Activated CD4-positive, alpha-beta T cell treated with anti-CD3 and anti-CD28 coated beads for 1 hour (primary cell): ENCODE measurements at places on chromosomes 4 and X.

DNA sequence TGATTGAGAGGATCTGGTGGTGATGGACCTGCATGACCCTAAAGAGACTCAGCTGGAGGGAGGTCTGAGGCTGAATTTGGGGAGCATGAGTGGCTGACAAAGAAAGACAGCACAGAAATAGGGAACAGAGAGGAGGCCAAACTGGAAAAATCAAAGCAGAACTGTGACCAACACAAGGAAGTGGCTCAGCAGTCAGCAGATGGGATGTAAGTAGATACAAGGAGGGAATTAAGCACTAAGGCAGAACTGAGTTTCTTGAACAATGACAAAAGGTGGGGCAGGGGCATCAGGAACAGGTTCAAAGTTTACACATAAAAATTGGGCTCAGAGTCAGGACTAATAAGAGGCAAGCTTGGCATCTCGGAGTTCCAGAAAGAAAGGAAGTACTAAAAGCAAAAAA is 144.3 kb upstream of the KLF3 start:
- DNase-seq = no peak

GRCh38 chr4:66842026-66842723 is 703.1 kb downstream of the CENPC start:
- no peak for DNase-seq

DNA sequence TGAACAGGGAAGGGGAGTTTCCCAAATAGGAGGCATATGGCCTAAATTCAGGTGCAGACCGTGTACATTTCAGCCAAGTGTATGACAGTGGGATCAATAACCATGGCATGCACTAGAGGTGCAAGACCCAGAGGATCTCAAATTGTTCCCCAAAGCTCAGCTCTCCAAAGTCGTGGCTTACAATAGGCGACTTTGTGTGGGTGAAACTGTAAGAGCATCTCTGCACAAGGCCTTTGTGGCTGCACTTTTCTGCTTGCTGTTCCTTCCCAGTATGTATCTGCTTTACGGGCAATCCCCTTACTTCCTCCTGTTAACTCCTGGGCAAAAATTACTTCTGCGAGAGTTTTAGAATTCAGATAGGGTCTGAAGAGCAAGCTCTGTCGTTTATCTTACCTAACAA is 518.3 kb upstream of the ZFP42 start:
- DNase-seq = no peak

DNA sequence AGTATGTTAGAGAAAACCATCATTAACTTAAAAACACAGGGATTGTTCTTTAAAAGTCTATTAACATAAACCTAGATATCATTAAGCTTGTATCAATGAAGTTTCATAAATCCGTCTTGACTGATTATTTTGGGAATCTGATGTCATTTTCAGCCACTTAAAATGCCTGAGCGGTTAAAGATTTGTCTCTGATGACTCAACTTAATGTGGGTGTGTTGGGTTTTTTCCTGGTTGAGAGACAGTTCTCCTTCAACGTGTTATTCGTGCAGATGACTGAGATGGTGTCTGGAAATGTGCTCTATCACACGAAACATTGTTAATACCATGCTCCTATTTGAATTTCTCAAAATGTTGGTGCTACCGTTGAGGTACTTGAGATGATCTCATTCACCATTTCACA is 227.3 kb upstream of the TENM3 start:
- DNase-seq = no peak

GRCh38 chr4:110096405-110096804 is 102.0 kb downstream of the ELOVL6 start:
- no peak for DNase-seq

- DNase-seq = no peak
Measured at GRCh38 chr4:85955620-85956292, 404.1 kb downstream of the MAPK10 start.

GRCh38 chrX:37302569-37302968 is 46.6 kb upstream of the PRRG1 start:
- DNase-seq = no peak

GRCh38 chrX:45842926-45843315 is 642.2 kb upstream of the DIPK2B start:
- DNase-seq = no peak

GRCh38 chr4:8537041-8537461 is 43.1 kb upstream of the GPR78 start:
- DNase-seq = no peak

GRCh38 chrX:37627602-37628001 is 56.1 kb downstream of the LANCL3 start:
- DNase-seq = no peak

- DNase-seq = no peak
Measured at GRCh38 chr4:36173905-36174304, 70.4 kb downstream of the ARAP2 start.

GRCh38 chr4:11700751-11701226 is 272.1 kb upstream of the HS3ST1 start:
- no peak for DNase-seq

DNA sequence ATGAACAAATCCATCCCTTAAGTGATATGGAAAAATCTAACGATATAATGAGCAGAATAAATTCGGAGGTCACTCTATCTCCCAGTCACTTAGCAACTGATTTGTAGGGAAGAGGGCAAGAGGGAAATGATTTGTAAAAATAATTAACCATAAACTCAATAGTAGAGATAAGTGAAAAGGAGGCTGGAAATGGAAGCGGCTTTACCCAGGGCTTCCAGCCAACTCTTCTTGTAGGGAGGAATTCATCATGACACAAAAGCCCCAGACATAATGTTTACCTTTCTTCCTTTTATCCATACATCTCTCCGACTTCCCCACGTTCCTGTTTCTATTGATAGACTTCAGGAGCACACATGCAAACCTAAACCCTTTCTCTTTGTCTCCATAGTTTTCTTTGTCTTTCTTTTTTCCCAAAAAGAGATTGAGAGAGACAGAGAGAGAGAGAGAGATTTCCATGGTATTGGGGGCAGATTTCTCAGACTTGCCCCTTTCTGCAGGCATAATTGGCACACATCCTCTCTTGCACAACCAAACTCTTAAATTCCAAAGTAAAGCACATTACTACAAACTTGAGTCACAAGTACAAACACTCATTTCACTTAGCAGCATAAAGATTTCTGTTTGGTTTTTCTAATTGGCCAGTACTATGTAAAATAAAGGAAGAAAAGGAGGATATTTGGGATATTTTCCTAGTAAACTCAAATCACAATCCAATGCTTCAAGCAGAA is 140.9 kb downstream of the MAPK10 start:
- DNase-seq = no peak

DNA sequence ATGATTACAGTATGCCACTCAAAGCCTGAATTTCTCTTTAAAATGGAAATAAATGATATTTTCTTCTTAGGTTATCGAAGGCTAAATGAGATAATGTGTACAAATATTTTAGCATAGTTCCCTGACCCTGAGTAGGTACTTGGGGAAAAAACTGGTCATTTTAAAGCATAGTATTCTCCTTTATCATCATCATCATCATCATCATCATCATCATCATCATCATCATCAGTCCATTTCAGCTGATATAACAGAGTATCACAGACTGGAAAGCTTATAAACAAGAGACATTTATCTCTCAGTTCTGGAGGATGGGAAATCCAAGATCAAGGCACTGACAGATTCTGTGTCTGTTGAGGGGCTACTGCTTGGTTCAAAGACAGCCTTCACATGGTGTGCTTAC is 13.9 kb downstream of the GABRB1 start:
- DNase-seq = no peak
